Psoas muscle (tissue), 8 donors: ENCODE measurements at places on chromosomes 1 and 21.

DNA sequence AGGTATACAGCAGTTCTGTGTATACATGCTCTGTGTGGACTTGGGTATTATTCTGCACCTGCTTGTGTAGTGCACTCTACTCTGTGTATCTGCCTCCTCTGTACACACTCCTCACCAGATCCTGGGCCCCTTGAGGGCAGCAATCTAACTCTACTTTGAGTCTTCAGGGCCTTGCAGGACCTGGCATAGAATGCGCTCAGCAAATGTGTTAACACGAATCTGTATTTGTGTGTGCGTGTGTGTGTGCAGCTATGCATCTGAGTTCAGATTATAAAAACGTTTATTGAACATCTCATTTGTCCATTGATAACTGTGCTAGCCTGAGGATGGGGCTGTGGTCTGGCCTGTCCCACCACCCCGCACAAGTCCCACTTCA, 3.9 kb upstream of the MEF2D start:
- DNase-seq, result no peak

DNA sequence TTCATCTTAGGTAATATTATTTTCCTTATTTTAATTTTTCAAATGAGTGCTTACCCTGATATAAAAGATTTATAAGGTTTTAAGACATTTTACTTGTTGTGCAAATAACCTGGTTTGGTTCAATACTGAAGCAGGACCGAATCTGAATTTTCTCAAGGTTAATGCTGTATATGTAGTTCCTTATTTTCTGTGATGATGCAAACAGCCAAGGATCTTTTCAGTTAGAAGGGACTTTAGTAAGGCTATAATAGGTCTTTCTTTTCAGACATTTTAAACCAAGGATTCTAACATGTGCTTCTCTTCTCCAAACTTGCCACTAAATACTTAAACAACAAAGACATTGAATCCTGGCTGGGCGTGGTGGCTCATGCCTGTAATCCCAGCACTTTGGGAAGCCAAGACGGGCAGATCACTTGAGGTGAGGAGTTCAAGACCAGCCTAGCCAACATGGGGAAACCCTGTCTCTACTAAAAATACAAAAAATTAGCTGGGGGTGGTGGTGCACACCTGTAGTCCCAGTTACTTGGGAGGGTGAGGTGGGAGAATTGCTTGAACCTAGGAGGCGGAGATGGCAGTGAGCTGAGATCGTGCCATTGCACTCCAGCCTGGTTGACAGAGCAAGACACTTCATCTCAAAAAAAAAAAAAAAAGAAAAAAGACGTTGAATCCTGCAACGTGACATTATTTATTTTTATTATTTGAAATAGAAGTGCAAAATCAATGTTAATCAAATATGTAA, 3.2 kb upstream of the ARPC5 start:
- DNase-seq, result no peak

DNA sequence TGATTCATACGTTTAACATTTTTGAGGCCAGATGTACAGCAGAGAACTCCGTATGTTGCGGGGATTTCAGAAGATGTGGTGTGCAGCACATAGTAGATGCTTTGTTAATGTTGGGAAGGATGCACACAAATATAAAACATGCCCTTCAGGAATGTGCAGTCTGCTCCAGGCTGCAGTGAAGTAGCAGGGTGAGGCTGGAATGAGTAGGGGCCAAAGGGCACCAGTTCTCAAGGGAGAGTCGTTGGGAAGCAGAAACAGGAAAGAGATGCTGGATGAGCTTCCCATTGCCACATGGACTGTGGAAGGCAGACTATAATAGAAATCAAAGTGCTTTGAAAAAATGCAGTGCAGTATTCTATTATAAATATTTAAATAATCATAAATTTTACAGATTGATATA, 126.9 kb downstream of the NOS1AP start:
- DNase-seq, result no peak

- no peak for DNase-seq
Observed at GRCh38 chr1:23779826-23780371, 1.7 kb downstream of the PITHD1 start.

DNA sequence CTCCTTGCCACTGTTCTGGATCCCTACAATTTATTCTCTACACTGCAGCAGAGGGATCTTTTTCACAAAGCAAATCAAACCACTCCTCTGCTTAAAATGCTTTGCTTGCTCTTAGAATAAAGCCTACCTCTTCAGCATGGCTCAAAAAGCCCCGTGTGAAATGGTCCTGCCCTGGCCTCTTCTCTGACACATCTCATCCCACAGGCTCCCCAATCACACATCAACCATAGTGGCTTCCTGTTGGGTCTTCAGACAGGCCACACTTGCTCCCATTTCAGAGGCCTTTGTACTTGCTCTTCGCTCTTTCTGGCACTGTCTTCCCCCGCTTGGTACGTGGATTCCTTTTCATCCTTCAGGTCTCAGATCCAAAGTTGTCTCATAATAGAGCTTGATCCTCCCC, 44.3 kb upstream of the PLXNA2 start:
- DNase-seq, result no peak
